ENCODE measurements at places on chromosomes 11 and 22.

- peak; percentile 93 for DNase-seq
Measured at GRCh38 chr11:67464411-67465188, 4.5 kb downstream of the TMEM134 start.

DNA sequence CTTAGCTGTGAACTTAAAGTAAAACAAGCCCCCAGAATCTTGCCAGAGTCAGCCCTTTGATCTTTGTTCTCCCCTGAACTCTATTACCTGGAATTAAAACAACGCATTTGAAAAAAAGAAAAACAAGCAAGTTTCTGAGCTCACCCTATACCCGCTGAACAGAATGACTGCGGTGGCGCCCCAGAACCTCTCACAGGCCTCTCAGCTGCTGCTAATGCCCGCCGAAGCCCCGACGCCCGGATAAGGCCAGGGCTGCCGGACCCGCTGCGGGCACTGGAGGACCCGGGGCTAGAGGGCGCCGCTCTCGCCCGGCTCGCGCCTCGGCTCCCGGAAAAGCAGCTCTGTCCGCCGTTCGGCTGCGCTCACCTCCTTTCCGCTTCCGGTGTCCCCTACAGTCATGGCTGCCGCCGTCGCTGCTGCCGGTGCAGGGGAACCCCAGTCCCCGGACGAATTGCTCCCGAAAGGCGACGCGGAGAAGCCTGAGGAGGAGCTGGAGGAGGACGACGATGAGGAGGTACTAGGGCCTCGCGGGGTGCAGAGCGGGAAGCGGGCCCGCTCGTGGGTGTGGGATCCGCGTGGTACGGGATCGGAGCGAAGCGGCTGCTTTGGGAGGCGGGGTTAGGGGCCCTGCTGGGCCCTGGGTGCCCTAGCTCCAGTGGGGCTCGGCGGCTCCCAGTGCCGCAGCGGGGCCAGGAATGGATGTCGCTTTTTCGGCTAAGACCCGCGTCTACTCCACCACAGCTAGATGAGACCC, at the start of gene TOMM22:
Gene TOMM22 (plus strand): TSS at position 376 of the 754 bp plus-strand sequence. CDS start 22 bp downstream, at position 398.
- peak; percentile 95 for DNase-seq

- DNase-seq = no peak
Measured at GRCh38 chr11:37442576-37442975, 844.5 kb upstream of the RAG2 start.

GRCh38 chr11:14095882-14096281, 133.4 kb downstream of the SPON1 start:
- DNase-seq = no peak

DNA sequence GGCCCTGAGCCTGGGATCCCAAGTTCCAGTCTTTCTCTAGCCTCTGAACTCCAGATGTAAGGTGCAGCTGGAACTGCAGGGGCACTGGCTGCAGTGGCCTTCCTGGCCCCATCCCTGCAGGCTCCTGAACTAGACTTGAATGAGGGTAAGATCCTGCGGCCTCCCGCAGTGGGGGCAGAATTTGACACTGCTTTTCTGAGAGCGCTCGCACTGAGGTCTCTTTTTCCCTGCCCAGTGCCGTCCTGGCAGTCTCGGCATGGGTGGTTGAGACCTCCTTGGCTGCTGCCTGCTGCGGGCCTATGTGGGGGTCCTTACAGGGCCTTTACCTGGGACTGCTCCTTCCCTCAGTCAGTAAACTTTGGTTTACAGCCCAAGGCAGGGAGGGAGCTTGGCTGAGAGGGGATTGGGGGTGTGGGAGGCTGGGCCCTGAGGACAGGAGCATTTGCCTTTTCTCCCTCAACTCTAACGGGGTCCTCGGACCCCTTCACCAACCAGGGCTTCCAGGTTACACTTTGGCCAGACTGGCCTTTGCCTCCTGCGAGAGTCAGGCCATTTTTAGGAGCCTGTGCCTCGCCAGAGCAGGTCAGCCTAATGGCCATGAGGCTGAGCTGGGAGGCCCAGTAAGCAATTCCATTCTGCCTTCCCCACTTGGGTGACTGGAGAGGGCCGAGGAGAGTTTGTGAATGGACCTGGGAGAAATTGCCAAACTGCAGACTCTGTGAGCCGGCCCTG, 35.4 kb downstream of the FAM83F start:
- no peak for DNase-seq

DNA sequence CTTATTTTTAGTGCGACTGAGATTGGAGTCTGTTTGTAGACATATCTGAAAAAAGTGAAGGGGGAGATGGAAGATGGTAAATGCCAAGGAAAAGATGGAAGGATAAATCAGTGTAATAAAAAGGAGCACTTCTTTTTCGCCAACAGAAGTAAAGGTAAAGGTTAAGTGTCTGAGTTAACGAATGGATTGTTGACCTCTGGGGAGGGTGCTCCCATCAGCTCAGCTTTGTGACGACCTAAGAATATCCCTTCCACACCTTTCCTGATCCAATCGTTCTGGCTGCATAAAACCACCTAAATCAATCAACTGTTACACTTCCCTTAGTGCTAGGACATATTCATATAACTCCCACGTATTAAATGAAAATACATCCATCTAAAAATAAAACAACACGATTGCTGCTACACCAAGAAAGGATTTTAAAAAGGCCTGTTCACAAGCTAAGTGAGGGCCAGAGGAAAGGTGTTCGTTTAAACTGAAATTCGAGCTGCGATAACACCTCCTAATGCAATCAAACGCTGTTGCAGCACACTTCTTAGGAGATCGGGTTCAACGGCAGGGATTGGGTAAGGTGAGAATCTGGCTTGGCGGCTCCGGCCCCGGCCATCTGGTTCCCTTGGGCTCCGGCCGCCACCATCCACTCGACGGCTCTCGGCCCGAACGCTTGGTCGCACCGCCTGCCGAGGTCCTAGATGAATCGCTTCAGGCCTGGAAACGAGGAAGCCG, 658 bp downstream of the C11orf71 start:
- DNase-seq = peak; percentile 92

DNA sequence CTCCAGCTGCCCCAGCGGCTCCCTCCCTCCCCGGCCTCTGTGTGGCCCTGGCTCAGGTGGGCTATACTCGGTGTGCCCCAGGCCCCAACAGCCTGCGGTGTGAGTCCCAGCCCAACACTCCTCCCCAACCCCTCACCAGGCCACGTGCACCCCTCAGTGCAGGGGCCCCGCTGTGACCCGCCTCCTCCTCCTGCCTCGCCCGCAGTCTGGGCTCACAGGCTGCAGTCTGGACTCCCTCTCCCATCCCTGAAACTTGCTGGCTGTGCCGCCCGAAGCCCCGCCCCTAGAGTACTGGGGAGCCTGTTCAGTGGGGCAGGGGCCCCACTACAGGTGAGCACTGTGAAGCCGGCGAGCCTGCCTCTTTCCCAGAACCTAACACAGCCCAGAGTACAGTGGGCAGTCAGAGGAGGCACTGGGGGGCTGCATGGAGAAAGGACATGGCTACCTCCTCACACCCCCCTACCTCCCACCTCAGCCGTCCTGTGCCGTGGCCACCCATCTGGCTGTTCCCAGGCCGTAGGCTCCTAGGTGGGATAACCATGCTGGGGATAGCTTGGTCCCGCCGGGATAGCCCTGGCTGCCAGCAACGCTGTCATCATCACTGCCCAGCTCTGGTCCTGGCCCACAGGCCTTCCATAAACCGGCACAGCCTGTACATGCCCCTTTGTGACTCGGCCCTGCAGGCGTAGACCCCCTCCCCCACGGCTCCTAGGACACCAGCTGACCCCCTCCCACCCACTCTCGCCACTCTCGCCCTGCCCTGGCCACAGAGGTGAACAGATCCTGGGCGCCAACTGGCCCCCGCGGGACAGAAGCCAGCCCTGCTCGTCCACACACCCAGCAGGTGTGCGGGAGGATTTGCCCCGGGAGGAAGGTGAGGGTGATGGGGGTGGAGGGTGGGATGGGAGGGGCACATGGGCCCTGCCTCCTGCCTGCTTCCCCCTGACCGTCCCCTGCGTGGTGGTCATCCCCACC, 29.7 kb downstream of the CELSR1 start:
- DNase-seq = peak; percentile 23

DNA sequence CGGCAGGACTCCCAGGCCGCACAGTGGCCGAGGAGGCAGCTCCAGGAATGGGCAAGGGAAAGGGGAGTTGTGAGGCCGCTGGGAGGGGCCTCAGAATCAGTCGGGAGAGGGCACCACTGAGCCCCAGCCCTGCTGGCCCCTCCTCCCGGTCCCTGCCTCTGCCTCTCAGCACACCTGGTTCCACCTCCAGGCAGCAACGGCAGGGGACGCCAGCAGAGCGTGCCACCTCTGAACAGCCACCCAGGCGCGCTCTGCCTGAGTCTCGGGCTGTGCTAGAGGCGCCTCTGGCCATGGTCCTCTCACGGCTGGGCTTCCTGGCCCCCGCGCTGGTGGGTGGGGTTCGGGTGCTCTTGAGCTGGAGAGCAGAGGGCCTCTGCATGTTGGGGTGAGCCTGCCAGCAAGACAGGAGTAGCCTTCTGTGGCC, 33.0 kb downstream of the MOB2 start:
- peak; percentile 85 for DNase-seq

- DNase-seq = no peak
Measured at GRCh38 chr22:42207918-42208317, 62.5 kb downstream of the TCF20 start.

GRCh38 chr11:67027943-67028542, 5.1 kb downstream of the SYT12 start:
- no peak for DNase-seq

DNA sequence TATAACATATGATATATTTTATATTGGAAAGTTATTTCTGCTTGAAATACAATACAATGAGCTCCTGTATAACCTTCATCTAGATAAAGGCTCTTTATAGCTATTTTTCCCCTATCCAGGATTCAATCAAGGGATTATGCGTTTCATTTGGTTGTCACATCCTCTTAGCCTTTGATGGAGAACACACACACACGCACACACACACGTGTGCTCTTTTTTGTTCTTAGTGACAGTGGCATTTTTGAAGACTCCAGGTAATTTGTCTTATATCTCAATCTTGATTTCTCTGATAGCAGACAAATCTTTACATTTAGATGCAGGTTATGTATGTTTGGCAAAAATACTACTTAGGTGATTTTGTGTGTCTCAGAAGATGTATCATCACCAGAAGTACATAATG, 144.2 kb upstream of the CEP126 start:
- DNase-seq = no peak

GRCh38 chr11:112715056-112715455, 246.2 kb upstream of the NCAM1 start:
- DNase-seq = no peak
